ENCODE measurements at places on chromosomes 7 and 10.

DNA sequence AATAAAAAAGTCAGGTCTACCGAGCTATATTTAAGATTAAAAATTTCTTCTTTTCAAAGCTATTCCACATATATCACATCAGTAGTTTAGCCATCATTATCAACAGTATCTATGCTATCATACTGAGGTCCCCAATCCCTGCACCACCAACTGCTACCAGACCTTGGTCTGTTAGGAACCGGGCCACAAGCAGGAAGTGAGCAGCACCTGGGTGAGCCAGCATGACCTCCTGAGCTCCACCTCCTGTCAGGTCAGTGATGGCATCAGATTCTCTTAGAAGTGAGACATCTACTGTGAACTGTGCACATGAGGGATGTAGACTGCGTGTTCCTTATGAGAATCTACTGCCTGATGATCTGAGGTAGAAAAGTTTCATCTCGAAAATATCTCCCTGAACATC, 632.1 kb upstream of the KCND2 start:
- no peak for DNase-seq

DNA sequence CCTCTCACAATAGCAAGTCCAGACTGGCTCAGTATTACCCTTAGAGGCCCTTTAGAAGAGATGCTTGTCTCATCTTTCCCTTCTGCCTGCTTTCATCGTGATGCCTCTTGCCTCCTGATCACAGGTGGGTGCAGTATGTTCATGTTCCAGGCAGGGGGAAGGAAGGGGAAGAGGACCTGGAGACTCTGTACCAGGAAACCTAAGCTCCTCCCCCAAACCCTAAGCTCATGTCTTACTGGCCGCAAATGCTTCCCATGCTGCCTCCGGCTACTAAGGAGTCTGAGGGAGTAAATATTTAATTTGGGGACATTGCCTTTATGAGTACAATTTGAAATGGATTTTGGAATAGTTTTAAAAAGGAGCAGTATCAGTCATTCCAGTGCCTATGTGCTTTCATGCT, 192.6 kb downstream of the CDCA7L start:
- DNase-seq = no peak

DNA sequence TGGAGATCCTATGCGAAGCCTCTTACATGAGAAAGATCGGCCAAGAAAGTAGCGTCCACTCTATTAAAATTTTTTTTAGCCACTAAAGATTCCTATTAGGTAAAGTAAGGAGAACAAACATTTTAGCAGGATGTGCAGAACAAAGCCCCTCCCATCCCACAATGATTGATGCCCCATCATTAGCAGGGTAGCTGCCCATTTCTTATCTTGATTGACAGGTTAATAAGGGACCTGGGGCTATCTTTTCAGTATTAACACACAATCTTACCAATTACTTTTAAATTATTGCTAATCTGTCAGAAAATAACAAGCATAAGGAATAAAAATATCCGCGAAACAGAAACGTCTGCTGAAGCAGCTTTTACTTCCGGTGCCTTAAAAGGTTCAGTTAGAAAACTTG, 5.1 kb downstream of the FZD8 start:
- DNase-seq = no peak

- no peak for DNase-seq
Observed at GRCh38 chr7:2055956-2056355, 176.8 kb downstream of the MAD1L1 start.

DNA sequence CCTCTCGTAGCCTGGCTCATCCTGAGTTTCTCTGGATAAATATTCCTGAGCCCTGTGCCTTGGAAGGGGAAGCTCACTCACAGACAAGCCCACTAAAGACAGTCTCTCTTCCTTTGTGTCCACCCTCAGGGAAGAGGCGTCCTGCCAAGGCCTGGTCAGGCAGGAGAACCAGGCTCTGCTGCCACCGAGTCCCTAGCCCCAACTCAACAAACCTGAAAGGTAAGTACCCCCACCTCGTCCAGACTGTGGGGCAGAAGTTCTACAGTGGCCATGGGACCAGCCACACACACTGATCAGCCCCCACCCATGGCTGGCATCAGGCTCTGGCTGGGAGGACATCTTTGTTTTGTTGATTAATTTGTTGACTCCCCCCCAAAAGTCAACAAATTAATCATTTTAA, 2.8 kb downstream of the GPR15LG start:
- DNase-seq = no peak

- DNase-seq = no peak
Observed at GRCh38 chr7:141122736-141123135, 48.9 kb downstream of the TMEM178B start.

GRCh38 chr10:28587970-28588290, 55.0 kb downstream of the WAC start:
- DNase-seq = no peak

DNA sequence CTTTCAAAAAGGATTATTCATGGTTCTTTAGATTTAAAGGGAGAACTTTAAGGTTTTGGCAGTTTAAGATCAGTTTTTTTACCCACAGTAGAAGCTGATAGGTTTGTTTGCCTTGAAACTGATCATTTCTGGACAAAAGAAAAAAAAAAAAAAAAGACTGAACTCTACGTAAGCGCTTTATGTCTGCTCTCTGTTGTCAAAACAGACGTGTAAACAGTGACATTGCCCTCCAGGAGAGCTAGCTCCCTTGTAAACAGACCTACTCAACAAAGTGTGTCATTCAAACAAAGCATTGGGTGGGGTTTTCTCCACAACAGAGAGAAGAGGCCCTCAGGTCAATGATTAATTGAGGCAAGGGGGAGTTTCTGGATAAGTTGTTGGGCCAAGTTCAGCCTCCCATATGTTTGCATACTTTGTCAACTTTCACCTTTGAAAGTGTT, 568.1 kb upstream of the LRRN3 start:
- no peak for DNase-seq

DNA sequence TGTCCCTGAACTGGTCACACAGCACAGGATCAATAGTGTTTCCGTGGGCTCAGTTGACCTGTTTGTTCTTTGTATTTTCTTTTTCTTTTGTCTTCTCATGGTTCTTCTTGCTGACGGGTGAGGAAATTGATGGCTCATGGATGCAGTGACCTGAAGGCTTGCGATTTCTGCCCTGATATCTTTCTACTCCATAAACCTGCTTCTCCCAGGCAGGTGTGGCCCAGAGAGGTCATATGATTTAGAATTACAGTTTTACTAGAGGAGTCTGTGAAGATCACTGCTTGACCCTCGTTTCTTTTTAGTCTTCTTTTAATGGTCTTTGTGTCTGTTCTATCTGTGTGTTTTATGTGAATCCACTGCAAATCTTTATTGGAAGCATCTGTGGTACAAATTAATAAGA, 195.1 kb upstream of the KLF6 start:
- DNase-seq = no peak

GRCh38 chr10:115209133-115209532, 116.0 kb downstream of the ATRNL1 start:
- no peak for DNase-seq

- no peak for DNase-seq
Observed at GRCh38 chr10:115827231-115828009, 445.6 kb downstream of the GFRA1 start.

DNA sequence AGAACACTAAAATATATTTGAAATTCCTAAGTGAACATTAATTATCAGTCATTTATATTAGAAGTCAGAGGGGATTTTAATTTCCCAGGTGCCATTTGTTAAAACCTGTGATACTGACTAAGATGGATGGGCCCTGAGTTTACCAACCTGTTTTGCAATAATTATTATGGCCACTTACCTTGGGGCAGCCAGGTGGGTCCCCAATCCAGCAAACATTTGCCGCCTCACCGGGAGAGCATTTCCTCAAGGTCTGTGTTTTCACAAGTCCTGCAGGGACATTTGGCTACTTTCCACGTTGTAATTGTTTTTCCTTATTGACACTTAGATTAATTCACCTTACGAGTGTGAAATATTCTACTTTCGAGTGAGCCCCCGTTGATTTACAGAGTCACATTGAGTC, 251.2 kb upstream of the PPP2R2D start:
- DNase-seq = no peak

GRCh38 chr7:106883456-106884026, 18.5 kb downstream of the PIK3CG start:
- DNase-seq = no peak

DNA sequence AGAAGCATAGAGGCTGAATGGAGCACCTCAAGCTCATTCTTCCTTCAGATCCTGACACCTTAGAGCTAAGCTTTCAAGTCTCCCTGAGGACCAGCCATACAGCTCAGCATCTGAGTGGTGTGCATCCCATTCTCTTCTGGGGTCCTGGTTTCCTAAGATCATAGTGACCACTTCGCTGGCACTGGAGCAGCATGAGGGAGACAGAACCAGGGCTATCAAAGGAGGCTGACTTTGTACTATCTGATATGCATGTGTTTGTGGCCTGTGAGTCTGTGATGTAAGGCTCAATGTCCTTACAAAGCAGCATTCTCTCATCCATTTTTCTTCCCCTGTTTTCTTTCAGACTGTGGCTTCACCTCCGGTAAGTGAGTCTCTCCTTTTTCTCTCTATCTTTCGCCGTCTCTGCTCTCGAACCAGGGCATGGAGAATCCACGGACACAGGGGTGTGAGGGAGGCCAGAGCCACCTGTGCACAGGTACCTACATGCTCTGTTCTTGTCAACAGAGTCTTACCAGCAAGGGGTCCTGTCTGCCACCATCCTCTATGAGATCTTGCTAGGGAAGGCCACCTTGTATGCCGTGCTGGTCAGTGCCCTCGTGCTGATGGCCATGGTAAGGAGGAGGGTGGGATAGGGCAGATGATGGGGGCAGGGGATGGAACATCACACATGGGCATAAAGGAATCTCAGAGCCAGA, 31.0 kb downstream of the PRSS2 start:
- DNase-seq = no peak

- DNase-seq = no peak
Observed at GRCh38 chr7:80785961-80786536, 132.8 kb downstream of the SEMA3C start.

DNA sequence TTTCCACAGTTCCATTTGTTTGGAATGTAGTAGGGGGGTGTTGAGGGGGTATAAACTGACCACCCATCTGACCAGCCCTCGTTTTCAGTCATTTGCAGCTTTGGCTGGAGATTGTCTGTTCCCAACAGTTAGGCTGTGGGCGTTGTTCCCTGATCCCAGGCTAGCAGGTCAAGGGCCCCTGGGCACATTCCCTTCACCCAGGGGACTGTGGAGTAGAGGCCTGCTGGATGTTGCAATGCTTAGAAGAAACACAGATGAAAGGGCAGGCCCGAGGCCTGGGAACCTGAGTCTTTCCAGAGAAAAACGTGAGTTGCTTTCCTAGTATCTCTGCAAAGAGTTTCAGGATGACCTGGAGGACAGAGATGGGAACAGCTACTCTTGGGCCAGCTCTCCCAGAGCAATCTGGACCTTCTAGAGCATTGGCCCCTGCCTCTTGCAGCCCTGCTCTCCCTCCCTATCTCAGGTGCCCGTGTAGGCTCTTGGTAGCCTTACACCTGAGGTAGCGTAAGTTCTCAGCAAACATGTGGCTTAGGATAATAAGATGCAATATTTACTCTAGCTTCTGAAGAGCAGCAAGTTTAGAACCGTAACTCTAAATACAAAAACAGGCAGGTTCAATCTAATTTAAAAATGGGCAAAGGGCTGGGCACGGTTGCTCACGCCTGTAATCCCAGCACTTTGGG, 99.4 kb upstream of the EFCAB10 start:
- peak; percentile 26 for DNase-seq

DNA sequence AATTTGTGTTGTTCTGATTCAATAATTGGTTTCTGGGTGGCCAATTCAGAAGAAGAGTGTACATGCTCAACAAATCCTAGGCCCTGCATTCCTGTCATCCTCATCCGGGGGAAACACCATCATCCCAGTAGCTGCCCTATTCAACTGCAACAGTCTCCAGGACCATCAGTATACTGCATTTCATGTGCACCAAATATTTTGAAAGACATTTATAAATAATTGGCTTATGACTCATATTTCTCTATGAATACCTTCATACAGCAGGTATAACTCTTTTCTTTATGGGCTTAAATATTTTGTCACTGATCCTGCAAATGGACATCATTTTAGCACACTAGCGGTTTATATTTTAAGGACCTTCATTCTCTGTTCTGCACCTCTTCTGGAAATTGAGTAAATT, 38.0 kb downstream of the CD36 start:
- no peak for DNase-seq

DNA sequence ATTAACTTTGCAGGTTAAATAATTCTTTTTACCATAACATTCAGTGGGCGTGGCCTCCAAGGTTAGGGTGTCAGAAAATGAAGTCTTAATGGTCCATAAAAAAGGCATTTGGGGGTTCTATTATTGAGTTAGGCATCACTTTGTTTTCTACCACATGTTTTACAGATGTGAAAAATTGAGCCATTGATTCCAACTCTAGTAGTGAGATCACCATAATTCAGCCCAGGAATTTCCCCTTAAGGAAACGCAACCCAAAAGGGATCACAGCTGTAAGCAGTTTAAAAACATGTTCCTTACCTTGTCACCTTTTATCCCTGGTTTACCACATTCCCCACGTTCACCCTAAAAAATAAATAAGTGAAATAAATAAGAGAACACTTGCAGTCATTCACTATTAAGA, 24.9 kb downstream of the COL28A1 start:
- no peak for DNase-seq

DNA sequence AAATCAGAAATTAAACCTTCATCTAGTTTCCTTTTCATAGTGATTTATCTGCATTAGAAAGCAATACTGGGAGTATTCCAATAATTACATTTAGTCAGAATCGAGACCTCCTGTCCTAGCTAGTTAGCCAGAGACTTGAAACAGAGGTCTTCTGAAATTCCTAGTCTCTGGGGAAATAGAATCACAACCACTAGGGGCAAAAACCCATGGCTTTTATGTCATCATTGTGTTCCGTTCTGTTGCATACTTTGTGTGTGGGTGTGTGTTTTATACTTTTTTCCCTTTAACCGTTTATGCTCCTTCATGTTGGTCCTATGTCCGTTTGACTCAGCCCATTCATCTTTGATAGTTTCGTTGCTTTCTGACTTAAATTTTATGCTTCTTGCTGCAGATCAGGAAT, 79.8 kb downstream of the RALA start:
- no peak for DNase-seq

DNA sequence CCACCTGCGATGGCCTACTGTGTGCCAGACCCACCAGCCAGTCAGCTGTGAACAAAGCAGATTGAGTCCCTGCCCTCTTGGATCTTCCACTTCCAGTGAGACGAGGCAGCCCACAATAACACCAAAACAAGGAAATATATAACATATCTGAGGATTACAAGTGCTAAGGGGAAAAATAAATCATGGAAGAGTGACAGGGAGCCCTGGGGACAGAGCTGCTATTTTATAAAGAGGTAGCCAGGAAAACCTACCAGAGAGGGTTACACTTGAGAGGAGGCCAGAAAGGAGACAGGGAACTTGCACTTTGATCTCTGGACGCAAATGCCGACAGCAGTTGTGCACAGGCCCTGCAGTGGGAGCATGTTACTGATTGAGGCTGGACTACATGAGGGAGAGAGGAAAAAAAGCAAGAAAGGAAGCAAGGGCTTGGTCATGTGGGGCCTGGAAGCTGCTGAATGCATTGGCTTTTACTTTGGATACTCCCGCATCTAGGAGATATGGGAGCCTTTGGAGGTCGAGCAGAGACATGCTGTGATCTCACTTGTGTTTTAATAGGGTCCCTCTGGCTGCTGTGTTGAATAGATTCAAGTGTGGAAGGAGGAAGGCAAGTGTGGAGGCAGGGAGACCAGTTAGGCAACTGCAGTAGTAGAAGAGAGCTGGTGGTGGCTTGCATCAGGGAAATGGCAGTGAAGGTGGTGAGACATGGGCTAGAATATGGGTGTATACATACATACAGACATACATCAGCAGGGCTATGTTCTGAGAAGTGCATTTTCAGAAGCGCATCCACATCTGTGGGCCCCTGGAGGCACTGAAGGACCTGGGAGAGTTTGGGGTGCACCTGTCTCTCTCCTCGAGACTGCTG, 26.2 kb downstream of the MINDY4 start:
- DNase-seq = no peak

GRCh38 chr7:50227726-50228125, 76.8 kb upstream of the IKZF1 start:
- no peak for DNase-seq

Data from C1 segment of cervical spinal cord (tissue), 14 donors.